ENCODE measurements at places on chromosomes 2 and 18.

DNA sequence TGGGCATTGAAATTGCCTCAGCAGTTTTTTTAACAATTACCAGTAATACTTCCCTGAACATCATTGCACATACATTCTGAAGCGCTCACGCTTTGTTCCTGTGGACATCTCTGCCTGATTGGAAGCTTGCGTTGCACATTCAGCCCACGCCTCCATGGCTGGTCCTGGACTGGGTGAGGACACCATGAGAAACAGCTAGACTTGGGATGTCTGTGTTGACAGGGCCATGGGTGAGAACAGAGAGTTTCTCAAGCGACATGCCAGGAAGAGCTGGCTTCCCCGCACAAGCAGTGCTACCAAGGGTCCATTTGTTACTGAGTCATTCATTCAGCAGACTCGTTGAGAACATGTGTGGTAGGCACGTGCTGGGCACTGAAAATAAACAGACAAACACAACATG is 166.3 kb downstream of the GBX2 start:
- no peak for DNase-seq

- DNase-seq, result no peak
Measured at GRCh38 chr2:22826703-22827102, 558.3 kb upstream of the KLHL29 start.

DNA sequence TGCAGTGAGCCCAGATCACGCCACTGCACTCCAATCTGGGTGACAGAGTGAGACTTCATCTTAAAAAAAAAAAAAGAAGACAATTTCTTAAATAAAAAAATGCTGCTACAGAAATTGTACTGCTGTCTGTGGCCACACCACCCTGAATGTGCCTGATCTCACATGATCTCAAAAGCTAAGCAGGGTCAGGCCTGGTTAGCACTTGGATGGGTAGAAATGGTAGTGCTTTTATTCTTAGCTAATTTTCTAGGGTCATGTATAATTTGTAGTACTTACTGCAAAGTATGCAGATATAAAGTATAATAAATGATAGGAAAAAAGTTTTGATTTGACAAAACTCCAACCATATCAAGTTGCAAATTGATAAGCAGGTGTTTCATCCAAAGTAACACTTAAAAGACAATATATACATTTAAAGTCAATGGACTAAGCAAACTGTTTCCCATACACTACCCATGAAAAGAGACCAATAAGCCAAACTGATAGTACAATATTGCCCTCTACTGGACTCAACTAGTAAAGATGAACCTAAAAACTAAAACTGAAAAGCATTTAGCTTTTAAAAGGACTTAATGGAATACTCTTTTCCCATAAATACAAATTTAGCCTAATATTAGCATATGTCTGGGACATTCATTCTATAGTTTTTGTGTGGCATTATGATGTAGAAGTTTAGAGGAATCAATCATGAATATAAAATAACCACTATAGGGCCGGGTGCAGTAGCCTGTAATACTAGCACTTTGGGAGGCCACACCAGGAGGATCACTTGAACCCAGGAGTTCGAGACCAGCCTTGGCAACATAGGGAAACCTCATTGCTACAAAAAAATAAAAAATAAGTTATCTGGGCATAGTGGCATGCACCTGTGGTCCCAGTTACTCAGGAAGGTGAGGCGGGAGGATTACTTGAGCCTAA is 18.6 kb upstream of the PEX13 start:
- DNase-seq, result no peak

DNA sequence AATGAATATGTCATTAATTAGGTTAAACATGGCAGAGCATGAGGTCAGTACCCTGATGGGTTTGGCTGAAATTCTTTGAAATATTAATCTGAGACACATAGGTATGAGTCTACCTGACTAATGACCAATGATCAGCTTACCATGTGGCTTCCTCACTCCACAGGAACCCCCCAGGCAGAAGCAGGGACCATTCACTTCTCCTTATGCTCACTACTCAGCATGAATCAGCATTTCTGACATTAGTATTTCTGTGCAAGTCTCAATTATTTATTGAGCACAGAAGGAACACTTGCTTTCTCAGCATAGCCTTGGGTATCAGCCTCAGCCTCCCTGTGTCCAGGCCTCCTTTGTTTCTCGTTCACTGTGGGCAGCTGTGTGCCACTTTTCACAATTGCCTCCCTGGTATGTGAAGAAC is 9.3 kb upstream of the KCNE4 start:
- peak; percentile 22 for DNase-seq

- no peak for DNase-seq
Measured at GRCh38 chr2:143617803-143618415, 488.7 kb downstream of the ARHGAP15 start.

- DNase-seq, result no peak
Measured at GRCh38 chr2:124149571-124149970, 124.5 kb downstream of the CNTNAP5 start.

- DNase-seq, result peak; percentile 28
Measured at GRCh38 chr2:15734674-15735483, 143.2 kb downstream of the DDX1 start.

DNA sequence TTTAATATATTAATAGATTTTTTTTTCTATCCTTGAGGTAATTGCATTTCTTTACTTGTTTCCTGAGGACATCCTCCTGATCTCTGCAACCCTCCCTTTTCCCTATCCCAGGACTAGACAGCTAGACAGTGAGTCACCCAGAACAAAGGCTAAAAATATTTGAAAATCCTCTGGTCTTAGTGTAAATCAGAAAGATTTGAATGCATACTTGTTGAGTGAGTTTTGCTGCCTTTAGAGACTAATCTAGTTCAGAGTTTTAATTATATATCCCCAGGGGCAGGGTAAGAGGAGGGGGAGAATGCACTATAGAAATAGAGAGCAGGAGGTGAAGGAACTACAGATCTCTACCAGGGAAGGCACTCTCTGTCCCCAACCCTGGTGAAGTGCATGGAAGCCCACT is 202.3 kb upstream of the TCF4 start:
- DNase-seq, result peak; percentile 75

DNA sequence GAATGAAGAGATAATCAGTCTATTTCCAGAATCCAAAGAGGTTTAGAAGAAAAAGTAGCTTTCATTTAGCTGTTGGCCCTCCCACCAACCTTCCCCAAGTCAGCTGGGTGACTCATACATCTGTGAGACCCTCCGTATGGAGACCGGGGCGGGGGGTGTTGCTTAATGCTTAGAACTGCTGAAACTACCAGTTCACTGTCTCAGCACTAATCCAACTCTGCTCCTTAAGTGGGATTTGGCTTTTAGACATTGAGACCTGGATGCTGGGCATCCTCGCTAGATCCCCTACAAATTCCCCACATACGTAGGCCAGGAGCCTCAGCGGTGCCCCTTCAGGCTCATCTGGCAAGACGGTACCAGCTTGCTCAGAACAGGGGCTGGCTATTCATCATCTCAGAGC is at the start of gene SAG:
Gene SAG, plus strand, starts transcription at position 252 of the 400 bp plus-strand sequence. CDS start 1,374 bp downstream, outside the sequence.
- DNase-seq, result no peak

All from NCI-H226 (cell line).